ENCODE measurements at places on chromosomes 2 and 18.

DNA sequence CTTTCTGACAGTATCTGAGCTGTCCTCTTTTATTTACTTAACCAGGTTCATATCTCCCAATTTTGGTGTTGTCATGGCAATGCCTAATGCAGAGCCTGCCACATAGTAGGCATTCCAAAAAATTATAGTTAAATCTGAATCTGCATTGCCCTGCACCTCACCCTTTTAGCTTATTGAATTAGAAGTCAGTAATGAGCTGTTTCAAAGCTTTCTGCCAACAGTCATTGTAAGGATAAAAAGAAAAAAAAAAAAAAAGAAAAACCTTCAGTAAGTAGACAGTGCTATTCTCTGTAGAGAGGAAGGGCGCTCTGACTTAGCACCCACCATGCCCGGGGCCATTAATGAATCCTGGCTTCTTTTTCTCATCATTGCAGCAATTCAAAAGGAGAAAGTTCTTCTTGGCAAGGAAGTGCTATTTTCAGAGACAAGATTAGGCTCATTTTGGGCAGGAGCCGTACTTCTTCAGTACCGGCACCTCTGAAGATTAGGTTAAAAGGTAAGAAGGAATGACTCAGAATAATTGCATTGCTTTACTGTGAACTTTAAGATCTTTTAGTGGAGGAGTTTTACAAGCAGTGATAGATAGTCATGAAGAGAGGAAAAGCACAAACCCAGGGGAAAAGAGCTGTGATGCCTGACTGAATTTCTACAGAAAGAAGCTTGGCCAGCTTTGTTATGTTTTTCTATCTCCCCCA lies 2041.2 kb upstream of the PIK3C3 start:
- no peaks in the 10 kb centered on the region for H3K4me1 ChIP-seq
- H3K27me3 ChIP-seq: no peaks in the 10 kb centered on the region
- H3K27ac ChIP-seq: no peak overlapping the region
- no peaks in the 10 kb centered on the region for H3K36me3 ChIP-seq

DNA sequence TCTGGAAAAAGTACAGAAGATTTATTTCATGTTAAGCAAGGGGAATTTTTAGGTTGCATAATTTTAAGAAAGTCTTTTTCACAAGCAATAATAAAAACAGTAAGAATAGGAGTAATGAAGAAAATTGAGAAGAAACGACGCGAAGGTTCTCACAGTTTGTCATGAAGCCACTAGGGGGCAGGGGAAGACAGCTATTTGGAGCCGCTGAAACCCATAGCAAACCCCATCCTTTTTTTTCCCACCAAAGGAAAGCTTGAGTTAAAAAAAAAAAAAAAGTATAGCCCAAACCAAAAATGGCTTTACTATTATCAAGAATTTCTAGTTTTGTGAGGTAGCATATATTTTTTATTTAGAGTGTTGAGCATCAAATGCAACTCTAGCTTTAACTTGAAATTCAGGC lies 300.9 kb downstream of the PHLPP1 start:
- DNase-seq: no peak
- H3K4me3 ChIP-seq: no peak overlapping the region
- H3K27me3 ChIP-seq: no peaks in the 10 kb centered on the region
- no peaks in the 10 kb centered on the region for H3K36me3 ChIP-seq
- no peaks in the 10 kb centered on the region for H3K4me1 ChIP-seq

DNA sequence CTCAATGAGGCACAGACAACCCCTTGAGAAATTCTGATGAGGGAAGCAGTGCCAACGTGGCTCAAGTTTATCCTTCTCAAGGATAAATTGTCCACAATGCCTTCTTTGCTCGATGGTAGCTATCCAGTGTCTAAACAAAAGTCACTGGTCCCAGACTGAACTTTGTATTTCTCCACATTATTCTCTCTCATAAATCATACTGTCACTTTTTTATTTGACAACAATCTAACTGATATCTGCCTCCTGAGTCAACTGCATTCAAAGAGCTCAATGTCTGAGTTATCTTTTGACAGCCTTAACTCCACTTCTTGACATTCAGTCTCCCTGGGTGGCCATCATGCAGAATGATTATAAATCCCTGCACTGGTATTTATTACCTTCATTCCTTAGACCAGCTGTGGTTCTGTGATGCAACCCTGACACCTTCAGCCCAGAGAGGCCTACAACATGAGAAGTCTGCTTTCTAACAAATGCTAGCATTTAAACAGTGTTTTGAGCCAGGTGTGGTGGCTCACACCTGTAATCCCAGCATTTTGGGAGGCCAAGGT lies 38.2 kb downstream of the IMMT start:
- DNase-seq: no peak
- H3K4me1 ChIP-seq: no peaks in the 10 kb centered on the region
- no peak overlapping the region for H3K27ac ChIP-seq
- no peaks in the 10 kb centered on the region for H3K27me3 ChIP-seq

DNA sequence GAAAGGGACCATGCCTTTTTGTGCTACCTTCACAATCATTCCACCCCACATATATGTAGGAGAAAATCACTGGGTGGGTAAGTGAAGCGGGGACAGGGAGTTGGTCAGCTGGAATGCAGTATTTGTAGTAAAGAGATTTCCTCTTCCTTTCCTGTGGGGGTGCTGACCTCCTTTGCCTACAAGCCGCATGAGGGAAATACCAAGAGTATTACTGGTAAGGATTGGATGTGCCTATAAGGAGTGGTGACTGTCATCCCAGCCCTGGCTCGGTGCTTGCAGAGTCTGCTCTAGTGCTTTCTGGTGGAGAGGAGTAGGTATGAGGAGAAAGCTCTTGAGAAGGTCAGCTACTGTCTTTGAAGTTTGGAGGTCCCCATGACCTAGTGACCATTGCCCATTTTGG lies 324.6 kb downstream of the HRH4 start:
- H3K27me3 ChIP-seq: no peaks in the 10 kb centered on the region
- no peaks in the 10 kb centered on the region for H3K36me3 ChIP-seq
- no peak for DNase-seq
- no peak overlapping the region for H3K4me3 ChIP-seq

DNA sequence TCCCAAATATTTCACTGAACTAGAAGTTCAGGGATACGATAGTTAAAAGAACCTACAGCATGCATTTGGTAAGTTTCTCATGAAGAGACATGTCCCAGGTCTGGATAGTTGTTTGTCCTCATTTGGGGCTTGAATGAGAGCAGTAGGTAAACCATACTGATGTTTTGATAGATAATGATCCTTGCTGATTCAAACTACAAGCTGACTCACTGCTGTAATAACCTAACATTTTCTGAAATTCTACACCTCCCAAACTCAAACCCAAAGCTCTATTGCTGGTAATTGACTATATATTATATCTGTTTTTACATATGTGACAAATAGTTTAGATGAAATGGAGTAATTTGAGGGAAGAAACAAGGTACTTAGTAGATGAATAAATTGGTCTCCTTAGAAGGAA lies 154.1 kb upstream of the BOD1L2 start:
- H3K27me3 ChIP-seq: no peaks in the 10 kb centered on the region
- no peak for DNase-seq
- no peak overlapping the region for H3K4me3 ChIP-seq
- no peak overlapping the region for H3K27ac ChIP-seq

- H3K36me3 ChIP-seq: no peaks in the 10 kb centered on the region
- H3K27ac ChIP-seq: peak overlapping the region; percentile 49
- no peaks in the 10 kb centered on the region for H3K27me3 ChIP-seq
- DNase-seq: no peak
Observed at GRCh38 chr2:201775326-201775725, 5.4 kb downstream of the ALS2 start.

DNA sequence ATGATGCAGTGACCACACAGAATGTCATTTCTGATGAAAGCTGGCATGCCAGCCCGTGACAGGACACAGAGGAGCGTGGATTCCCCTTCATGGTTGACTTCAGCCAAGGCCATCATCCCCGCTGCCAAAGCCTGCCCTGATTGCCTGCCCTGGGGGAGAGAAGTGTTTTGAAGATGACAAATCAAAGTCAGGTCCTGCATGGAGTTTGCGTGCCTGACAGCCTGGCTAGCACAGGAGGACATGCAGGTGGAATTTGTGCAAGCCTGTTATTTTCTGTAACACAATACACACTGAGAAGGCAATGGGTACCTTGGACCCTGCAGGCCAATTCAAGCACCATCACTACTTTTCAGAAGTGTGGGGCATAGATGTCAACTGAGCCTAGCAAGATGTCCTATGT lies 5.4 kb upstream of the IL1R2 start:
- no peak overlapping the region for H3K27ac ChIP-seq
- no peaks in the 10 kb centered on the region for H3K36me3 ChIP-seq
- peaks cover 10% of the 10 kb centered on the region for H3K4me1 ChIP-seq
- no peak overlapping the region for H3K4me3 ChIP-seq
- H3K27me3 ChIP-seq: no peaks in the 10 kb centered on the region
- no peak for DNase-seq

DNA sequence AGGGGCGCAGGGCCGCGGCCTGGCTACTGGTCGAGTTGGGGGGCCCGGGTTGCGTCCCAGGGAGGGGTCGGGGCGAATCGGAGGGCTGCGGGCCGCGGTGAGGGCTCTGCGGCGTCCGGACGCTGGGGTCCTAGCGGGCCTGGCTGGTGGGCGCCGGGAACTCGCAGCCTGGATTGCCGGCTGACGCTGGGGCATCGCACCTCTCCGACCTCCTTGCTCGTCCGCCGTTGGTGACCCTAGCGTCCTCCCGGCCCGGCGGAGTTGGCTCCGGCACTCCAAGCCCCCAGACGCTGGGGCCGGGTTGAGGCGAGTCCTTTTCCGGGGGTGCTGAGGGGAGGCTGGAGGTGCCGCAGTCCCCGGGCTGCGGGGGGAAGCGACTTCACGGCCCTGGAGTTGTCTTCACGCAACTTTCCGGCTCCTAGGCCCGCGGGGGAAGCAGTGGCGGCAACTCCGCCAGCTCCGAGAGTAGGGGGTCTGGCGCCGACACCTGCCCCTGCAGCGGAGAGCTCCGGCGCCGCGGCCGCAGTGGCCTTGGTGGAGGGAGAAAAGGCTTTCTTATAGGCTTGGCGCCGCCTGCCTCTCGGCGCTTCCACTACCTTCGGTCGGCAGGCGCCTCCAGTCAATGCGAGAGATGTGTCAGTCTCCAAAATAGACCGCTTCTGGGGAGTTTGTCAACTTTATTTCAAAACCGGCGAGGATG lies 70.3 kb downstream of the HAUS1 start:
- H3K27ac ChIP-seq: peak overlapping the region; percentile 93
- H3K4me3 ChIP-seq: peak overlapping the region; percentile 97
- DNase-seq: no peak
- no peaks in the 10 kb centered on the region for H3K4me1 ChIP-seq

- no peak overlapping the region for H3K27ac ChIP-seq
- DNase-seq: no peak
- no peaks in the 10 kb centered on the region for H3K27me3 ChIP-seq
- H3K4me1 ChIP-seq: no peaks in the 10 kb centered on the region
Observed at GRCh38 chr2:169676850-169677249, 17.4 kb downstream of the CFAP210 start.

- H3K27ac ChIP-seq: peak overlapping the region; percentile 56
- no peaks in the 10 kb centered on the region for H3K4me1 ChIP-seq
- H3K36me3 ChIP-seq: no peaks in the 10 kb centered on the region
- no peak overlapping the region for H3K4me3 ChIP-seq
- DNase-seq: peak; percentile 64
Observed at GRCh38 chr2:234291765-234292204, 205.1 kb downstream of the ARL4C start.

DNA sequence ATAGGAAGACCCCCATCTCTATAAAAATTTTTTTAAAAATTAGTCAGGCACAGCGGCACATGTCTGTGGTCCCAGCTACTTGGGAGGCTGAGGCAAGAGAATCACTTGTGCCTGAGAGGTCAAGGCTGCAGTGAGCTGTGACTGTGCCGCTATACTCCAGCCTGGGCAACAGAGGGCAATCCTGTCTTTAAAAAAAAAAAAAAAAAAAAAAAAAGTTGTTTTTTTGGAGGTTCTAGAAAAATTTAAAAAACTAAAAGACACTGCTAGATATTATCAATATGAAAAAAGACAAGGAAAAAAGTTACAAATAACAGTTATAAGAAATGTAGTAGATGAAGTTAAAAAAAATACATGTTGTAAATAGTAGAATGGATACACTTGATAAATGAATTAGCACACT lies 56.1 kb upstream of the C2orf15 start:
- H3K27ac ChIP-seq: no peak overlapping the region
- no peak for DNase-seq
- H3K27me3 ChIP-seq: no peaks in the 10 kb centered on the region
- no peaks in the 10 kb centered on the region for H3K4me1 ChIP-seq

GRCh38 chr18:56302156-56302555 lies 336.2 kb downstream of the TXNL1 start:
- H3K27ac ChIP-seq: no peak overlapping the region
- H3K27me3 ChIP-seq: no peaks in the 10 kb centered on the region

DNA sequence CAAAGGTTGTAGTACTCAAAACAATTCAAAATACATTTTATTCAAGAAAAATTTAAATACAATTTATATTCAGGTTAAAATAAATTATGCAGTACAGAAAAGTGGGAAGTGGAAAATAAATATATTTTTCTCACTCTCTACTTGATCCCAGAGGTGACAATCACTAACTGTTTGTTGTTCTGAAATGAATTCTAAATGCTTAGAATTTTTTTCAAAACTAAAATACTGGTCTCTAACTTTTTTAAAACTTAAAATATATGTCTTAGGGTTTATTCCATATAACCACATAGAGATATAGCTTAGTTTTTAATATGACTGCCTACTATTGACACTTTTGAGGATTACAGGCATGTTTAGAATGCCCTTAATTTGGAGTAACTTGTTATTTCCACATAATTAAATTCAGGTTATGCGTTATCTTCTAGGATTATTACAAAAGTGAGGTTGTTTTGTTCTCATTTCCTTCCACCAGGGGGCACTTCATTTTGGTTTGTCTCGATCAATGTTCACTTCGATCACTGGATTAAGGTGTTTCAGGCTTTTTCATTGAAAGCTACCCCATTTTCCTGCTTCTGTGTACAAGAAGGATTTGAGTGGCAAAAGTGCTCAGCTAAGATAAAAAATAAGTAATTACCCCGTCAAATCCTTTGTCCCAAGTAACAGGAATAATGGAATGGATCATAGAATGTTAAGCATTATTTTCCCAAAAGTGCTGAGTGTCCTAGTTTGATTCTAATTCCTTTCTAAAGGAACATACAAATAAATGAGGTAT lies 27.1 kb upstream of the TFPI start:
- H3K4me1 ChIP-seq: peaks cover 8% of the 10 kb centered on the region
- H3K4me3 ChIP-seq: peak overlapping the region; percentile 24
- H3K27ac ChIP-seq: no peak overlapping the region
- no peaks in the 10 kb centered on the region for H3K36me3 ChIP-seq
- no peak for DNase-seq
- H3K27me3 ChIP-seq: no peaks in the 10 kb centered on the region
